ENCODE measurements at places on chromosomes 12 and 14.

- DNase-seq = peak; percentile 85
Measured at GRCh38 chr14:50860478-50861086, 11.3 kb upstream of the ABHD12B start.

- DNase-seq = no peak
Measured at GRCh38 chr14:51521764-51522163, 129.9 kb upstream of the FRMD6 start.

DNA sequence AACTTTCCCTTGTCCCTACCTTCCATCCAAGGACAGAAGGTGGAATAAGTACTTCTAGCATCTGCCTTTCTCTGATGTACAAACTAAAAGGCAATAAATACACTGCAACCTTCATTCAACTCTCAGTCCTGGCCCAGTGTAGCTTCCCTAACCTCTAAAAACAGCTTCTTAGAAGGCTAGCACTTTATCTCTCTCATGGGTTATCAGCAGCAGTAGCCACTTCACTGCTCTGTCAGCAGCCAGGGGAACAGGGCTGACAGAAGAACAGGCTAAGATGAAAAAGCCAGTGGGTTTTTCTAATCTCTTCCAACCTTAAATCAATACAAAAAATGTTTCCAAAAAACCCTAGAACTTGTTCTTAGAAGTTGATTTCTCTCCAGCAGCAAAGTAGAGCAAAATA is 13.2 kb downstream of the BAZ2A start:
- DNase-seq = no peak

- no peak for DNase-seq
Measured at GRCh38 chr12:65082406-65082805, 38.7 kb downstream of the WIF1 start.

DNA sequence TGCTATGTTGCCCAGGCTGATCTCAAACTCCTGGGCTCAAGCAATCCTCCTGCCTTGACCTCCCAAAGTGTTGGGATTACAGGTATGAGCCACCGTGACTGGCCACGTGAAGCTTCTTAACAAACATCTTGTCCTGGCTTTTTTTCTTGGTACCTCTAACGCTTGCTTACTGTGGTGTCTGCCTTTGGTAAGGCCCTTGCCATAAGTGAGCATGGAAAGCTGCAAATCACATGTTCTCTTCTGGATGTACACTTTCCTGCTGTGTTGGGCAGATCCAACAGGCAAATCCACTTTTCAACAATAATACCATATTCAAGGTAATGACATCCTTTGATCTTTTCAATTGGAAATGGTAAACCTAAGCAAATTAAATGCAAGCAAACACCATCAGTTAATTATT is 54.6 kb downstream of the ARF6 start:
- no peak for DNase-seq

DNA sequence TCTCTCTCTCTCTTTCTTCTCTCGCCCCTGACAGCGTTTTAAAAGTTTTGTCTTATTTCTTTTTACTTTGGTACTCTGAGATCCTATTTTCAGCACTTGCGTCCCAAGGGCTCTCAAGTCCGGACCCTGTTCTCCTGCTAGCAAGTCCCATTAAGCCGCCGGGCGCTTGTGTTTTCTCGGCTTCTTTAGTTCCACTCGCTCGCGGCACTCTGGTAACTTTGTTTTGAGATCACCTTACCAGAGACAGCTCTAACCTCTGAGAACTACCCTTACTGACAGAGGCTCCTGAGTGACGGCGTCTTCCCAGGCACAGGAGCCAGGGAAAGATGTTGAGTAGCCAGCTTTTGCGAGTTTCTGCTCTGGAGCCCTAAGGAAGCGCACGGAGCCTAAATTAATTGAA is 2.7 kb upstream of the MYF5 start:
- no peak for DNase-seq

GRCh38 chr12:69392179-69392928 is 32.8 kb downstream of the YEATS4 start:
- no peak for DNase-seq

GRCh38 chr12:129532707-129533499 is 370.9 kb downstream of the TMEM132D start:
- DNase-seq = no peak

- no peak for DNase-seq
Measured at GRCh38 chr12:111428081-111428727, 22.5 kb downstream of the SH2B3 start.

DNA sequence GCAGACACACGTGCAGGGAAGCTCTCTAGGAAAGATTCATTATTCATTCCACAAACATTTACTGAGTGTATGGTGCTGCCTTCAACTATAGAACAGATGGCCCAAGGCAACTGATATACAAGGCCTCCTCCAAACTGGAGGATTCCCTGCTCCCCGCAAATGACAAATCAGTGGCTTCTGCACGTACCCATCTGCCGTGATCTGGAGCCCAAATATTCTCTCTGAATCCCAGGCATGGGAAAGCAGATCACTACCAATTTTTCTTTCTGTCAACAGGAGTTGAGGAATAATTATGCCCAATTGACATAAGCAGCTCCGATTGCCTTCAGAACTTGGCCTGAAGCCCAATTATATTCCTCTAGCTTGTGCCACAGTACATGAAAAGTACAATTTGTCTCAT is 174.2 kb upstream of the CCDC196 start:
- DNase-seq = no peak

- no peak for DNase-seq
Measured at GRCh38 chr12:14803830-14804160, 325 bp downstream of the C12orf60 start.

DNA sequence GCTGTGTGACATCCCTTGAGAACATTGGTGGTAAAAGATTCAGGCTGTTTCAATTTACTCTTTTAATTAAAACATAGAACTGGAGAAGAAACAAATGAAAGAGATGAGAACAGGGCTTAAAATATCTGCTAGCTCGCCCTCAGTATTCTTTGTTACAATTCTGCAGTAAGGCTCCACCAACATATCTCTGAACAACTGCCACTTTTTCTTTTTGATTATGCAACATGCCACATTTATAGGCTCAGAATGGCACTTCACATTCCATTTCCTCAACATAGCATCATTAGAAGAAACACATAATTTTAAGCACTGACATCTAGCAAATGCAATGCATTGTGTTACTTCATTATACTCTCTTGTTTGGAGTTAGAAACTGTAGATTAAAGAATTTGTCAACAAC is 1315.2 kb downstream of the LRFN5 start:
- DNase-seq = no peak

- DNase-seq = no peak
Measured at GRCh38 chr14:91831337-91831736, 36.0 kb downstream of the TC2N start.
